Bone marrow (tissue), 2 donors: ENCODE measurements at places on chromosomes 1 and 21.
A peak's percentile ranks its signal among the peaks of the same experiment; 100 is the strongest.

DNA sequence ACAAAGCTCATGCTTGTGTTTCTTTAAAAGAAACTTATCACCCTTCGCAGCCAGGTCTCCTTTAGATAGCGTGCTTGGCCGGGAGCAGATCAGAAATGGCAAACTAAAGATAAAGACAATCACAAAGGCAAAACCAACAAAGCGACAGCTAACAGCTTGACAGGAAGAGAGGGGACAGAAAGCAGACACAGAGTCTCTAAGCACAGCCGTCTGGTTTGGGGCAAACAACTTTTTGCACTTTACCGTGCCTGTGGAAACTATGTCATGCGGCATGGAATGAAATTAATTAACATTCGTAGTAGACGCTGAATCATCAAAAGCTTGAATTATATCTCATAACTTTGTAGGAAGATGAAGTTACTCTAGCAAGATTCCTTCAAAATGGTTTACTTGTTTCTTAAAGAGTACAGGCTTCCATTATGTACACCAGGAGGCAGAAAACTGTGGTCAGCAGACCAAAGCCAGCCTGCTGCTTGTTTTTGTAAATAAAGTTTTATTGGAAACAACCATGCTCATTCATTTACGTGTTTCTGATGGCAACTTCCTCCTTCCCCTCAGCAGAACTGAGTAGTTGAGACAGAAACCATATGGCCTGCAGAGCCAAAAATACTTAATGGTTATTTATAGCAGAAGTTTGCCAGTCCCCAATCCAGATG, 183.2 kb downstream of the KIF26B start:
- DNase-seq = no peak

DNA sequence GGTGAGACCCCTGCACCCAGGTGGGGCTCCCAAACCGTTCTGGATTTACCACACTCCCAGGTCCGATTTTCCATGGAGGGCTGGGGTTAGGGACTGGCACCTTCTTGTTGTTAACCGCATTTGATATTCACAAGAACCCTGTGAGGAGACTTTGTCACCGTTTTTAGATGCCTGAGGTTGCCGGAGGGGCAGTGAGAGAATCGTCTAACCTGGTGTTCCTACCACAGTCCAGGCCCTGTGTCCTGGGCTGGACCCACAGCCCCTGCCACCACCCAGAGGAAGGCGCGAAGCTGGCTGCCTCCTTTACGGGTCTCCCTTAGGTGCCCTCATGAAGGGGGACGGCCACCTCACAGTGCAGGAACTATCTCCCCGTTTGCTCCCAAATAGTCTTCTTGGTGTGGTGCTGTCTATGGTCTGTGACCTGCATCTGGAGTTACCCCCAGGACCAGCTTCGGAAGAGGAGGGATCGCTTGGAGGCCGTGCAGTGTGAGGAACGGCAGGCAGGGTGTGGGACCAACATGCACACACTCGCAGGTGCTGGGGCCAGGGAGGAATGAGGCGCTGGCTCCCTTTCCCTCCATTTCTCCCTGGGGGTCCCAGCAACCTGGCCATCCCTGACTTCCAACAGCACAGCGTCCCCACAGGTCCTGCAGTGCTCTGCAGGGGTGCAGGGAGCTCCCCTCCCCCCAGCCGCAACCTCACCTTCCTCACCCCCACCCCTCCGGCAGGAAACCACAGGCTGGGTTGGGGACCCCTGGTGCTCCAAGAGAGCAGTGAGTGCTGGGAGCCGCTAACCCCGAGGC, 7.0 kb downstream of the SIM2 start:
- DNase-seq = no peak

DNA sequence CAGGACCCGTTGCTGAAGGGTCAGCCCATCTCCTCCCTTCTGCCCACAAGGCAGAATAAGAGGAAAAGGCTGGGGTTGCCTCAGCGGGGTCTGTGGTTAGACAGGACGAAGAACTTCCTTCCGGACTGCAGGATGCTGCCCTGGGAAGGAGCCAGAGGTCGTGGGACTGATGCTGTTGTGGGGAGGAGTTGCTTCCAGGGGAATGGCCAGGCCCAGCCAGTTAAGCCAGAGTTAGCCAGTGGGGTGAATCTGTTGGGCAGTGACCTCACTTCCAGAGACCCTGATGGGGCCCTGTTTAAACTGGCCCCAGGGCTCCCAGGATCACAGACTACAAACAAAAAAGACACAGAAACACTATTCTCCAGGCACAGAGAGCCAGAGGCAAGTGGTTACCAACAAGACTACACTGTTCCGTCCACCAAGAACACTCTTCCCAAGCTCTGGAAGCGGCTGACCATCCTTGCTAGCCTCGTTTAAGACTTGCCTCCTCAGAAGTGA, 13.0 kb downstream of the FAM229A start:
- DNase-seq = peak; percentile 13

GRCh38 chr1:200873671-200874397, 1.1 kb downstream of the GPR25 start:
- DNase-seq = no peak

GRCh38 chr1:22292011-22292788, 149.3 kb upstream of the WNT4 start:
- DNase-seq = no peak

DNA sequence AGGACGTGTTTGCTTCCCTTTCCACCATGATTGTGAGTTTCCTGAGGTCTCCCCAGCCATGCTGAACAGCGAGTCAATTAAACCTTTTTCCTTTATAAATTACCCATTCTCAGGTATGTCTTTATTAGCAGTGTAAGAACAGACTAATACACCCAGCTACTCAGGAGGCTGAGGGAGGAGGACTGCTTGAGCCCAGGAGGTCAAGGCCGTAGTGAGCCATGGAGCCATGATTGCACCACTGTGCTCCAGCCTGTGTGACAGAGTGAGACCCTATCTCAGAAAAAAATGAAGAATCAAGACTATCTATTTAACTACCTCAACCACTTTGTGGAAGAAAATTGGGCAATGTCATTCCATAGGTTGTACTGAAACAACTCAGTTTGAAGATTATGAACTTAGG, 54.6 kb upstream of the SEC16B start:
- DNase-seq = no peak

DNA sequence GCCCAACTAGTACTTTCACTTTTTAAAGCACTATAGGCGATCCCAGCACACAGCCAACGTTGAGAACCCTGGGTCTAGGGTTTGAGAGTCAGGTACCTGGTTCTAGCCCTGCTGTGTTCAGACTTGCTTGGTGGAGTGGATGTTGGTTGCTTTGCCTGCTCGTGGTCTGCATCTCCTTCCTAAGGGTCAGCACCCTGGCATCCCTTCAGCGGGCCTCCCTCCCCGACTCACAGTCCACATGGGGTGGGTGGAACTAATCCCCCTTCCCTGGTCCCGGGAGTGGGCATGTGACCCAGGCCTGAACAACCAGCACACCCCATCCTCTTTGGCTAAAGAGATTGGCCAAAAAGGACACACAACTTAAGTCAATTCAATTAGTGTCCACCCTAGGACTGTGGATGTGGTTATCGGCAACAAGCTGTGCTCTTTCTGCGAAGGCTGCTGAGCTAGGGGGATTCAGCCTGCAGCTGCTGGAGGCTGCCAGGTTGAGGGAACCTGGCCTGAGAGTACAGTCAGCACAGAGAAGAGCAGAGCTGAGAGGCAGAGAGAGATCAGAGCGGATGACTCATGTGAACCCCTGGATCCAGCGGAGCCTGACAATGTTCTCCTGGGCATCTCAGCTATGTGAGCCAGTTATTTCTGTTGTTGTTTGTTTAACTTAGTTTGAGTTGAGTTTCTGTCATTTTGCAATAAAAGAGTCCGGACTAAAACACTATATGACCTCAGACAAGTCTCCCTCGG, 138.9 kb downstream of the ACTL8 start:
- no peak for DNase-seq

GRCh38 chr1:32151319-32151787, 28.1 kb upstream of the TXLNA start:
- DNase-seq = no peak

GRCh38 chr21:44784810-44785209, 16.8 kb downstream of the UBE2G2 start:
- no peak for DNase-seq

- DNase-seq = no peak
These were observed 11.3 kb upstream of the SYT6 start for GRCh38 chr1:114164840-114165543.

DNA sequence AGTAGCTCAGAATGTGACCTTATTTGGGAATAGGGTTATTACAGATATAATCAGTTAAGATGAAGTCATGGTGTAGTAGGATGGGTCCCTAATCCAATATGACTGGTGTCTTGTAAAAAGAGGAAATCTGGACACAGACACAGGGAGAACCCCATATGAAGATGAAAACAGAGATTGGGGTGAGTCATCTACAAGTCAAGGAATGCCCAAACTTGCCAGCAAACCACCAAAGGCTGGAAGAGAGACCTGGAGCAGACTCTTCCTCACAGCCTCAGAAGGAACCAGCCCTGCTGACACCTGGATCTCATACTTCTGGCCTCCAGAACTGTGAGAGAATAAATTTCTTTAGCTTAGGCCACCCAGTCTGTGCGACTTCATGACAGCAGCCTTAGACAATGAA, 29.9 kb downstream of the KRTAP19-8 start:
- no peak for DNase-seq

- DNase-seq = no peak
These were observed 4.0 kb downstream of the KRTAP10-12 start for GRCh38 chr21:44701023-44701400.

- no peak for DNase-seq
These were observed 446.0 kb upstream of the LRRC7 start for GRCh38 chr1:69121723-69122122.

DNA sequence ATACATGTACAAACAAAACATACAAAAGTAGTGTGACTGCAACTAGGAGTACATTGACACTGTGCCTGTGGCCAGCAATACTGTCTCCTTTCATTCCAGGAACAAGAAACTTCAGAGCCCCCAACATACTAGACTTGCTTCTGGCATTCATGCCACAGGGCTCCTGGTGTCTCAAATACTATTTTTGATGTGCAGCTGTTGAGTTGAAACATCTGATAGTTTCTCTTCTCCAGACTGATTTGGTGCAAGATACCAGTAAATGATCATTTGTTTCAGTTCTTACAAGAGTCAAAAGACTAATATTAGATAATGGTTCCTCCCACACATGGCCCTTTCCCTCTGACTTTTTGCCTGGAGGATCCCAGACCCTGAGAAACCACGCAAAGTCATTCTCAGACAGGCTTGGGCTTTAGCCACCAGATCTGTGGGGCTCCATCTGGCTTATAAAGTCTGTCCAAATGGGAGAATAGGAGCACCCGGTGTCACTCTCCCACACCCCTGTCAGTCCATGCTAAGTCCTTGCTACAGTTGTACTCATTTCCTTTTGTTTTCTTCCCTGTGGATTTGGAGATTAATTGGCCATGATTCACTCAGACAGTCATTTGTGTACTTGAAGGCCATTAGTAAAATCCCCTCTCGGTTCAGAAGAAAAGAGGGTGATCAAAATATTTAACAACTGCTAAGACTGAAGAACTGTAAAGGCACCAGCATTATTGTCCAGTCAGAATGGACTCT, 163.5 kb upstream of the RUNX1 start:
- no peak for DNase-seq
